Left lung (tissue), 14 donors: ENCODE measurements at places on chromosomes 4 and X. TPM values are rescaled to one million over a fixed set of nuclear protein-coding genes. Genes with fewer than 3 reads are reported as not detected.
A peak's percentile ranks its signal among the peaks of the same experiment; 100 is the strongest.

IL2 gene
- polyA plus RNA-seq: not detected

PRR27 gene
- 0.10 TPM for polyA plus RNA-seq

- DNase-seq: no peak
These were observed 150.2 kb downstream of the VEGFC start for GRCh38 chr4:176642472-176642871.

USP17L24 gene
- not detected for polyA plus RNA-seq

DNA sequence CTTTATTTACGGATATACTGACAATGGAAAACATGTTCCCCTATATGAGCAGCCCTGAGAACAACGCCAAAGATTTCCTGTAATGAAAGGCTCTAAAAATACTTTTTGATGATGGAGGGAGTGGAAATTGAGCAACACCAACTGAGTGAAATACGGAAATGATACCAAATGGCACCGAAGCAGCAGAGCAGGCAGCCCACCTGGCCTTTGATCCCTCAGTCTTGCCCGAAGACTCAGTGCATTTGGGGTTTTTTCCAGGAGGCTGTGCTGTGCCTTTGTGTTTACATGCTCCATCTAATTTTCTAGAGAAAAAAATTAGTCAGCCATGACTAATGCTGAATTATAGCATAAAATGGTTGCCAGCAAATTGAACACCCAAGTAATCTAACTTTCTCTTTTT lies 169.9 kb upstream of the RBPJ start:
- no peak for DNase-seq

TMEM35A gene
- polyA plus RNA-seq: 9.7 TPM

TMEM47 gene
- 32.5 TPM for polyA plus RNA-seq

DNA sequence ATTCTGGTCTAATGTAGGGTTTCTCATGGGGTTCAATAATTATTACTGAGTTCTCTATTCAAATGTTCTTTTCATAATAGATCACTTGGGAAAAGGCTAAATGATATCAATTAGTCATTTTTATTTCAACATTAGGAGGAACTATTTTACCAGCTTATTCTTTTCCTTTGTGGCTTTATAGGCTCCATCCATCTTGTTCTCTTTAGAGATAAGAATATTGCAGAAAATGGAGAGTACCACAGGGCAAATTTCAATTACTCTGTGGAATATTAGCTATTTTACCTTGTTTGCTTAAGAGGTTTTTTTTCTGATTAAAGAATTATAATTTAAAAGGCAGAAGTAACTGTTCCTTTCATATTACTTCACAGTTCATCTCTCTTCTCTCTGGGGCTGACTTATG lies 55.8 kb downstream of the MAP9 start:
- DNase-seq: no peak

RPL36A gene
- 1,743 TPM for polyA plus RNA-seq

ZMAT1 gene
- polyA plus RNA-seq: 30.8 TPM

DNA sequence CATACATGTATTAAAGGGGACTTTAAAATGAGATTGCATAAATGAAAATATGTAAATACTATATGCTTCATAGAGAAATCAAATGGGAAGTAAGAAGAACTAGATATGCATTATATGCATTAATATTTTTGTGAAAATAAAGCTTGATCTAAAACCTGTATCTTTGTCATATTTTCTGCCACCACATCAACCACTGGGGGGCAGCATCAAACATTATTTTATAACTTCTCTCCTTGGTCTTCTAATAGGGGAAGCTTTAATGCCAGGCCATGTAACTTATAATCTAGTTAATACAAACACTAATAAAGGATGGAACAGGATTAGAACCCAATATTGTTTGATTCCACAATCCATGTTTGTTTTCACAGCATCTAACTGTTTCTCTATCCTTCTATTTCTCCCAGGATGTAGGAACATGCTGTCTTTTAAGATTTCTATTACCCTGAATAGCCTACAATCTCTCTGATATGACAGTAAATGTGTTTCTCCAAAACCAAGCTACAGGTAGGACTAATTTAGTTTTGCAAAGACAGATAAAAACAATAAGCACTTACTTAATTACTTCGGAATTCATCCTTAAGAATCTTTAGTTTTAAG lies 10.0 kb downstream of the QRFPR start:
- DNase-seq: peak; percentile 59

GRCh38 chr4:70925899-70926635 lies 23.9 kb downstream of the MOB1B start:
- no peak for DNase-seq

DNA sequence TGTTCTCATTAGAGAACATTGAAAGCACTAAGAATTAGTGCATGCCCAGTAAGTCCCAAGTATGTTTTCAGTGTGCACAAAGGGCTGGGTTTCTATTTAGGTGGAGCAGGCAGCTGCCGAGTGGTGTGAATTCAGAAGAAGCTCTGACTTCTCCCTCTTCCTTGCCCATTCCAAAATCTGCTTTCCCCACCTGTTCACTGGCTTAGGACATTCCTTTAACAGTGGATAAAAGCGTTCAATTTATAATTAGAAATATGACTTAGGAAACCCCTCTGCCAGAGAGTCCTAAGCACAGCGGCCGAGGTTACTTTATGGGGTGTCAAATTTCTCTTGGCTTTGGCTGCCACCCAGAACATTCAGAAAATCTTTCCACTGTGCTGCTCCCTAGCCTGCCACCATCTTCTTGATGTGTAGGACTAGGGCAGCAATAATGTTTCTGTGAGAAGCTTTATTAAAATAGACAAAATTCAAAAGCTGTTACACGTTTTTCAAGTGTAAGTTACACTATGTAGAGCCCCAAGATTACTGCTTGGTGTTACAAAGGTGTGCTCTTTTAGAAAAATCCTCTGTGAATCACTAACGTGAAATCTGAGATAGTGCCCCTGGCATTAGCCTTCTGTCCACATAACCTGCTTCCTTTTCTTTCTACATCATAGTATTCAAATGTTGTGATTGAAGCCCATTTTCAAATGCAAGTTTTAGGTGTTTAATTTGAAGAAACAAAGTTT lies 191.6 kb upstream of the ANKRD50 start:
- peak; percentile 76 for DNase-seq

FUNDC1 gene
- polyA plus RNA-seq: 27.9 TPM

FGFBP2 gene
- polyA plus RNA-seq: 0.64 TPM

GLOD5 gene
- 1.5 TPM for polyA plus RNA-seq

SUPT20HL2 gene
- not detected for polyA plus RNA-seq

- no peak for DNase-seq
These were observed 43.5 kb upstream of the ADRA2C start for GRCh38 chr4:3722446-3723231.

ADH7 gene
- 0.07 TPM for polyA plus RNA-seq

PNMA6E gene
- polyA plus RNA-seq: not detected
